ENCODE measurements at places on chromosomes 12 and 14.

DNA sequence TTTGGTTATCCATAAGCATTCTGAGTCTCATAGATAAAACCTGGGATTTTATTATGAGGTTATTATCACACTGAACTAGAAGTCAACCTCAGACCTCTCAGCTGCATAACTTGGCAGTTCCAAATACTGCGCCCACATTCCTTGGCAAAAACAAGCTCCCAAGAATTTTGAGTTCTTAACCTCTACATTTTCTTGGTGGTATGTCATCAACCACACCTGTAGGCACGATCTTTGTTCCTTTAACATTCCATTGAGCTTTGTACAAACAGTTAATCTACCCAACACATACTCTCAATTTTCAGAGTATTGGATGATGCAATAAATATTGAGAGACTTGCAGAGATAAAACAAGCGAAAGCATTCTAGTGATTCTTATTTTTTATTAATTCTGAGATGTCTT lies 371.8 kb upstream of the PRICKLE1 start:
- DNase-seq = peak; percentile 69

DNA sequence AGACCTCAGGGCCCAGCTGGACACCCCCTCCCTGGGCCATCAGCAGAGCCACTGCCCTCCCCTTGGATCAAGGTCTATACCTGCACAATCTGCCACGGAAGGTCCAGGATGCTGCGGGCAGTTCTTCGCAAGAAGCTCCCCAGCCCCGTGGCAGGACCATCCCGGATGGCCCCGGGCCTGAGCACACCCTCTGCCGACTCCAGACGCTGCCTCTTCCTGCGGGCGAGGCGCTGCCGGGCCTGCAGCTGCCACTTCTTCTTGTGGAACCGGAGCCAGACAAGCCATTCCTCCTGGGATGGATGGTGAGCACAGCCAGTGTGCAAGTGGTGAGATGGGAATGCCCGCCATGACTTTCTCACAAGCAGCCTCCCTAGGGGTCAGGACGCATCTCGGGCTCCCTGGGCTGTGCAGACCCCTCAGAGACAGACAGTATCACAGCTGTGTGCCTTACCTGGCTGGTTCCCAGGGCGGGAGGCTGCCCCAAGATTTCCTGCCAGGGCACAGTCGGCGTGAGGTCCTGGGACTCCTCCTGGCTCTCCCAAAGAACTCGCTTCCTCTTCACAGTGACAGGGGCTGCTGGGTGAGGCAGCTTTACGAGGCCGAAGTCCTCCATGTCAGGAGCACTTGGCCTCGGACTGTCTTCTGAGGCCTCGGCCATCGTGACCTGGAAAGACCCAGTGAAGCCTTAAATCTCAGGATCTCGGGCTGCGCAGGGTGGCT lies 30.8 kb downstream of the P2RX2 start:
- no peak for DNase-seq

DNA sequence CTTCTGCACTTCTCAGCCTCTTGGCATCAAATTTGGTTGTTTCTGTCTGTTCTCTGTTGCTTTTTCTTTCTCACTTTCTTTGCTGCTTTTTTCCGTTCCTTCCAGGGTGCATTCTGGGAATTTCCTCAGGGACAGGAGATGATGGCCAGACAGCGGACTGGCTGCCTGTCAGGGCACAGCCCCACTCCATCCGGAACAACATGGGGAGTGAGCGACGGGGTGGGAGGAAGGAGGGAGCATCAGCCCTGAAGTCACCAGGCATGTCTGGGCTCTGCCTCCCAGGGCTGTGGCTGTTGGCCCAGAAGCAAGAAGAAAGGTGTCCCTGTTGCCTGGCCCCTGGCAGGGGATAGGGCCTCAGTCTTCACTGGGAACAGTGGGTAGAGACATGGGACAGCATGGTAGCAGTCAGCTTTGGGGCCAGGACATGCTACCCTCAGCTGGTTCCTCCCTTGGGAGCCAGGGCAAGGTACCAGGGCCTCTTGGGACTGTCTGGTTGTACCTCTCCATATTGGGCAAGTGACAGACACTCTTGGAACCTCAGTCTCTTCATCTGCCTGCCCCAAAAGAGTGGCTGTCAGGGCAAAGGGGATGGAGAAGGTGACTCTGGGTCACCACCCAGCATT lies 8.6 kb downstream of the PGF start:
- no peak for DNase-seq

GRCh38 chr12:69886715-69887114 lies 61.7 kb downstream of the MYRFL start:
- DNase-seq = no peak

- no peak for DNase-seq
These were observed 101.1 kb downstream of the CRADD start for GRCh38 chr12:93778306-93778705.

GRCh38 chr12:52415870-52416750 lies 10.0 kb upstream of the KRT82 start:
- no peak for DNase-seq

DNA sequence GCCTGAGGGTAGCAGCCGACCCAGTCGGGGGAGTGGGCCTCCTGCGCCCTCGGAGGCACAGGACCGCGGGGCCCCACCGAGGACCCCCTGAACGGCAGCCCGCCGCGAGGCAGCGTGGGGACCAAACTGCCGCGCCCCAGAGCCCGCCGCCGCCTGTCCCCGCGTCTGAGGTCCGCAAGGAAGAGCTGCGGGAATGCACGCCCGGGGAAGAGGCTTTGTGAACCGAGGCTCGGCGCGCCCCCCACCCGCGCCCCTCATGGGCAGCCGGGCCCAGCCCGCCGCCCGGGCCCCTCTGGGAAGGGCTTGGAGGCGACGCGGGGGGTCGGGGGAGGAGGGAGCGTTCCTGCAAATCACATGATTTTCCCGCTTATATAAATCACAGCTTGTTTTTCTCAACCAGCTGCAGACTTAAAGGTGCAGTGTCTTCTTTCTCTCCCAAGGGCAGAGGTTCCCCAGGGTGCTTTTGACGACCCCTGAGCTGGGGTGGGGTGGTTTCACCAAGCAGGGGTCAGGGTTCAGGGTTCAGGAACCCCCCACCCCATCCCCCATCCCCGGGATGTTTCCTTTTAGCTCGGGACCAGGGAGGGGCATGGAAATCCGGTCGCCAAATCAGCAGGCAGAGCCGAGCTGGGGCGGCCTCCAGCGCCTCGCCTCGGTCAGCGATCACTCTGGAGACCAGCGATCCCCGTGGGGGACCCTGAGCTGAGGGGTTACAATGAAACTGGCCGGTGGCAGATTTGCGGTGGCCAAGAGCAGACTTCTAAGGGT lies 44.7 kb upstream of the ATP23 start:
- DNase-seq = peak; percentile 72

- no peak for DNase-seq
These were observed 8.1 kb upstream of the CLMN start for GRCh38 chr14:95327558-95328374.

DNA sequence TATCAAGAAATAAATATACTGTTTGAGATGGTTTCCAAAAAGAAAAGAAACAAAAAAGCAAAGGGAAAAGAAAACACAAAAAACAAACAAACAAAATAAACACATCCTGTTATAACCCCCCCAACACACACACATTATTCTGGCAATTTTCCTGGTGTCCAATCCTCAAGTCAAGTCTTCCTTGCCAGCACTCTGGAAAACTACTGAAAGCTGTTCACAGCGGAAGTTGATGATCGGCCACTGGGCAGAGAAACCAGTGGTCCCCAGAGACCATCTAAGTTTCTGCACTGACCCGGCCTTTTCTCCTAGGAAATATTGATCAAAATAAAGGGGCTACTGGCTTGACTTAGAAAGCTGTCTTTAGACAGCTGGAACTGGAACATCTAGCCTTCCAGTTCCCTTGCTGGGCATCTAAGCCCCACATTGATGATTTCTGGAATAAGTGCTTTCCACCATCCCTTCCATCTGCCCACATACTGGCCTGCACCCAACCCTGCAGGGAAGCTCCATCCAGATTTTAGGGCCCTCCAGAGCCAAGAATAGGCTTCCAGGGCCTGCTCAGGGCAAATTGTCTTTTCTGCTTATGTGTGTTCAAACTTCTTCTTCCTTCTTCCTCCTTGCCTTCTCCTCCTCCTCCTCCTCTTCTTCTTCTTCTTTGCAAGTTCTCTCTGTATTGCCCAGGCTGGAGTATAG lies 11.6 kb upstream of the PPP1CC start:
- DNase-seq = no peak

DNA sequence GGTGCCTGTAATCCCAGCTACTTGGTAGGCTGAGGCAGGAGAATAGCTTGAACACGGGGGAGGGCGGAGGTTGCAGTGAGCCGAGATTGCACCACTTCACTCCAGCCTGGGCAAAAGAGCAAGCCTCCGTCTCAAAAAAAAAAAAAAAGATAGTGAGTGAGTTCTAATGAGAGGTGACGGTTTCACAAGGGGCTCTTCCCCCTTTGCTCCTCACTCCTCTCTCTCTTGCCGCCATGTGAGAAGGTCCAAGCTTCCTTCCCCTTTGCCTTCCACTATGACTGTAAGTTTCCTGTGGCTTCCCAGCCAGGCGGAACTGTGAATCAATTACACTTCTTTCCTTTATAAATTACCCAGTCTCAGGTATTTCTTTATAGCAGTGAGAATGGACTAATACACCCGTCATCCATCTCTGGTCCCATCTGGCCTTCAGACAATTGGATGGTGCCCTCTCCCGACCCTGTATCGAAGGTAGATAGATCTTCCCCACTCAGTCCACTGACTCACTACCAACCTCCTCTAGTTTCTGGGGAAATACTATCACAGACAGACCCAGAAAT lies 27.0 kb upstream of the RCOR1 start:
- DNase-seq = no peak

DNA sequence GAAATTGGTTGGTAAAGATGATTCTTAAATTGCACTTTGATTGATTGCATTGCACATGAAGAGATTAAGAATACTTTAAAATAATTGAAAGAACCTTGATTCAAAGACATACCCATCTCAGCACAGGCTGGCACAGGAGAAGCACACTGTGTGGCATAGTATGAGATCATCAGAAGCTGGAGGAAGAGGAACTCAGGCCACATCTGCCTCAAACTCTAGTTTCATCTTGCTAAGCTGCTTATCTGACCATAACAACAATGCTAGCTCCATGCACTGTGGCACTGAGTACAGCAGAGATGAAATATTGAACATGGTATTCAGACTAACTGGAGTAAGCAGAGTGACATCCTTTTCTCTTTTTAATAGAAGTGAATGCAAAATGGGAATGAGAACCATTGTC lies 99.1 kb downstream of the TBC1D30 start:
- DNase-seq = no peak

DNA sequence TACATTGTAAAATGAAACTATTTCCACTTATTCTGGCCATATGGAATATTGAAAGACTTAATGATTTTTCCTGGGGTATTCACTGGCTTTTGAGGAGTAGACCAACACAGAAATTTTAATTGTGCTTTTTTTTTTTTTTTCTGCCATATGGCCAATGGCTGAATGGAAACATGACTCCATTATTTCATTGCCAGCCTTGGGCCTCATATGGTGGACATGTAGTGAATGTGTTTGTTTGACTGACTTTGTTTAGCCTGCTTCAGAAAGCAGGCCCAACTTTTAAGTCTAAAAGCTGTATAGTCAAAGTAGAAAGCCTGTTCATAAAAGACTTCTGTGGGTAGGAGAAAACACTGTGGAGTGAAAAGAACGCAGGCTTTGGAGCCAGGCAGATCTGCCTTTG lies 2.4 kb downstream of the GNG2 start:
- DNase-seq = no peak

GRCh38 chr12:75786070-75786469 lies 245.5 kb downstream of the PHLDA1 start:
- no peak for DNase-seq

DNA sequence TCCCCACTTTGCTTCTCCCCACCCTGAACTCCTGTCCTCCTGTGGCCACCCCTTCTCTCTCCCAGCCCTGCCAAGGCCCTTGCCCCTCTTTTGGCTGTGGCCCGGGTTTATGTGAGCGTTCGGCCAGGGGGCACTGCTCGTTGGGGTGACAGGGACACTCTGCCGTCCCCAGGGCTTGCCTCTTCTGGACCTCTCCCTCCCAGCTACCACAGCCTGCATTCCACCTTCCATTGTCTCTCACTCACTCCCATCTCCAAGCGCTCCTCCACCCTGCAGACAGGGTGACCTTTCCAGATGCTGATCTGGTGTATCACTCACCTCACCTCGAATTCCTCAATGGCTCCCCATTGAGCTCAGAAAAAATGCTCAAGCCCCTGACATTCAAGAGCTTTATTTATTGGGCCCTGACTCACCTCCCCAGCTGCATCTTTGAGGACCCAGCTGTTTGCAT lies 1.4 kb downstream of the SERPINA9 start:
- peak; percentile 71 for DNase-seq
